NCI-H1105 (cell line): ENCODE measurements at places on chromosomes 6 and 20.

- no peak for DNase-seq
These were observed 104.9 kb downstream of the ASXL1 start for GRCh38 chr20:32462900-32463641.

- DNase-seq = no peak
These were observed 311.5 kb downstream of the HDGFL1 start for GRCh38 chr6:22880686-22881433.

- DNase-seq = peak; percentile 31
These were observed 118.9 kb upstream of the CEP85L start for GRCh38 chr6:118770112-118770788.

DNA sequence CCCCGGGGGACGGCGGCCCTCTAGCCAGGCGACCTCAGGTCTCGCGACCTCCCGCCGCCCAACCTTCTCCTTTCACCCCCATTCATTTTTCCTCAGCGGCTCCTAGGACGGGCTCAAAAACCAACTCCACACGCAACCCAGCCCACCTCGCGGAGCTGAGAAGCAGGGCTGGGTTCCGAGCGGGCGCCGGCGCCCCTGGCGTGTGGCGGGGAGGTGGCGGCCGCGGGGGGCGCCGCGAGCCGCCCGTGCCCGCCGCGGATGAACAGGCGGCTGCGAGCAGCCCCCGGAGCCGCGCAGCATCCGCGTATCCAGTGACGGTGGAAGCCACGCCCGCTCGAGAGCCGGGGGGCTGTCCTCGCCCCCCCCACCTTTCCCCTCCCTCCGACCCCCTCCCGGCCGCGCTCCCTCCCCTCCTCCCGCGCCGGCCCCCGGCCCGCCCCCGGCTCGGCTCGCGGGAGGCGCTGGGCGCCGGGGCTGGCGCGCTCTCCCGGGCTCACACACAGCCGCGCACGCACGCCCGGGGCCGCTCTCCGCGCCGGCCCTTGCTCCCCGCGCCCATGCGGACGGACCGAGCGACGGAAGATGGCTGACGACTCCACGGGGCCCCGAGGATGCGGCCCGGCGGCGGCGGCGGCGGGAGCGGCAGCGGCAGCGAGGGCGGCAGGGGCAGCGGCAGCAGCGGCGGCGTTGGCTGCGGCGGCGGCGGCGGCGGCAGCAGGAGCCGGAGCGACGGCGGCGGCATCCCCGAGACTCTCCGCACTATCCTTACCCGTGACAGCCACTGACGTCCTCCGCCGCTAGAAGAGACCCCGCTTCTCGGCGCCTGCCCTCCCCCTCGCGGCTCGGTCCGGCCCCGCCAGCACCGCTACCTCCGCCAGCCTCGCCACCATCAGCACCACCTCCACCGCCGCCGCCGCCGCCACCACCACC, at the start of gene SOBP:
SOBP (plus strand) TSS at position 482 of the 930 bp plus-strand sequence. CDS start 500 bp downstream, outside the sequence.
- DNase-seq = peak; percentile 72

DNA sequence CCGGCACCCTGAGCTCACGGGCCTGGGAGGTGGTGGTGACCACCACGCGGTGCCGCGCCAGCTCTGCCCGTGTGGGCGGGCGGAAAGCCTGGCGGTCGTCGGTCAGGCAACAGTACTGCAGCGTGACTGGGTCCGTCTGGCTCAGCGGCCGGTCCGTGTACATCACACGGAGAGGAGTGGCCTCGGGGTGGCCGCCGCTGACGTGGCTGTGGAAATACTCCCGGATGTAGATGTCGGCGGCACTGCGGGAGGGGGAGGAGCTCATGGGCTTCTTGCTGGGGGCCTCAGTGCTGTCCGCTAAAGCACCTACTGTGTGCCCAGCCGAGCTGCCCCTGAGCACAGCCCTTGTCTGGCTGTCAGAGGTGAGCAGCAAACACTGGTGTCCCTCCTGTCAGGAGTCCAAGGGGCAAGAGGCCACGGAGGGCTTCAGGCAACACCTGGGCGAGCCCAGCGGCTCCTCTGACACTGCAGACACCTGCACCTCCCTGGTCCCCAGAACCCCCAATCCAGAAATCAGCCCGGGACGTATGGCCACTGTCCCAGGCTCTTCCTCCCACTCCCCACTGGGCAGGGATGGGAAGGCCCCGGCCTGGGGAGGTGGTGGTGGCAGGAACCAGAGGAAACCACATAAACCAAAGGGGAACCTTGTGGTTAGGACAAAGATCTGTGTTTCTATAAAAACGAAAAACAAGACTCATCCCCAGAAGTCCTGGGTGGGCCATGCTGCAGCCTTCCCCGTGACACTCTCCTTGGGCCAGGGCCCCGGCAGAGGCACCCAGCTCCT, 6.5 kb downstream of the HELZ2 start:
- no peak for DNase-seq

DNA sequence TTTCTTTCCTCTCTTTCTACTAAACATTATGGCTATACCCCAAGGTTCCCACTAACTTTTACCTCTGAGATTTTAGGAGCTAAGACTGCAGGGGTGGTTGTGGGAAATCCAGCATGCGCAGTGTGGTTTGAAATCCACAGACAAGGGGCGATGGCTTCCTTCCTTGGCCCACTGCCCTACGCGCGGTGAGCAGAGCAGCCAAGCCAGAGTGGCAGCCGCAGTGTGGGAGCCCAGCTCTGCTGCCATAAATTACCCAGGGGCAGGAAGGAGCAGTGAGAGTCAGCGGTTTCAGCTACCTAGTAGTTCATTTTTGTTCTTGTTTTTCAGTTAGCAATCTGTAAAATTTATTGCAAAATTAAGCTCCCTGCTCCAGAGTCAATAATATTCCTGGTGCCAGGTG, 101.4 kb downstream of the BMP2 start:
- no peak for DNase-seq

DNA sequence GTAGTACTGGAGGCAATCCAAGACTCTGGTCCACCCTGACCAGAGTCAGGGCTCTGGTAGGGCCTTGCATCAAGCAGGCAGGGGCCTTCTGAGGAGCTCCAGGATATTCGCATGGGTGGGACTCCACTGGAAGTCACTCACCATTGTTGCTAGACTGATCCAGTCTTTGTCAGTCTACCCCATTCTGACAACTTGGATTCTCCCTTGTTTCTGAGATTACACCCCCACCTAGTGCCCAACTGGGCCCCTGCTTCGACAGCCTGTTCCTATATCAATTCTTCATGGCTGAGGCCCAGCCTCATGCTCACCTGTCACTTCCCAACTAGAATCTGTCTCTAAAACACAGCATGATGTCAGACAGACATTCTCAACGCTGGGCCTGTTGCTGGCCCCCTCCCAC, 5.2 kb downstream of the SLC35D3 start:
- no peak for DNase-seq

DNA sequence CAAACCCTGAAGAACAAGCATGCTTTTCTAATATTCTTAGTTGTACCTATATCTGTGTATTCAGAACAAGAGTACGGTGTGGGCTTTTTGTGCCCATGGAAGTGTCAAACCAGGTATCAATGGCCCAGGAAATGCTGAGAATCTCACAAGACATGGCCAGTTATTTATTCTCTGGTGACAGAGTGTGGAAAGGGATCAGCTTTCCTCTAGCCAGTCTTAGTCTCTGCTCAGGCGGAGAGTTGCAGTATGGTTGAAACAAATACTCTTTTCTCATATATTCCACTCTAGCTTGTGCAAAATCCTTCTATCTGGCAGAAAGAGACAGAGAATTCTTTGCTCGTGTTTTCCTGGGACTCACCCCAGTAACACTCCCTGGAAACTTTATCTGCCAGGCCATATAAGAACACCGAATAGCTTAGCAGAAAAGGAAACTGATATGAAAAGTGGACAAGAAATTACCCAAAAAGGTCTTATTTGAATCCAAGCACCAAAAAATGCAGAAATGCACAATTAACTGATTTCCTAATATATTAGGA, 173.3 kb upstream of the RSPO3 start:
- DNase-seq = no peak

DNA sequence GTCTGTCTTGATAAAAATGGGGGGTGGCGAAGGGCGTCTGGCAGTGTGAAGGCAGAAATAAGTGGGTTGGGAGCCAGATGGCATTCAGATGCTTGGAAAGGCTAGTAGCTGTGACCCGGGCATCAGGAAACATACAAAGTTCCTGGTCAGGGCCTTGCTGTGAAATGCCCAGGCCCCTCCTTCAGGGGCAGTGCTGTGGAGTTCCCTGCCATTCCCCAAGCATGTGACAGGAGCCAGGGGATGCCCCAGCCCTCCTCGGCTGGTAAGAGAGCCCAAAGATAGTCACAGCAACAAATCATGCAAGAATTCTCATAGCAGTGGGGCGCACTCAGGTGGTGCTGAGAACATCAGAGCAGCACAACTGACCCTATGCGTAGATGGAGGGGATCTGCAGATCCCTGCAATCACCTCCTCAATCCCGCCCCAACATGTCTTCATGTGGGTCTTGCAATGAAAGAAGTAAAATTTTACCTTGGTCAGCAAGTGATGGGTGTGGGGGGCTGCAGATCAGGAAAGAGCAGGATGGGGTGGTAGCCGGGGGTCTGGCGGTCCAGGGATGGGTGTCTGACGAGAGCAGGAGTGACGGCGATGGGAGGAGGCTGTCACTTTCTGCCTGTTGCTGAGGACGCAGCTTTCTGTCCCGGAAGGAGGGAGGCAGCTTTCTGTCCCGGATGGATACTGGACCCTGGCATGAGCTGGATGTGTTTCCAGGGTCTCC, 39.5 kb downstream of the SLC22A1 start:
- DNase-seq = no peak

DNA sequence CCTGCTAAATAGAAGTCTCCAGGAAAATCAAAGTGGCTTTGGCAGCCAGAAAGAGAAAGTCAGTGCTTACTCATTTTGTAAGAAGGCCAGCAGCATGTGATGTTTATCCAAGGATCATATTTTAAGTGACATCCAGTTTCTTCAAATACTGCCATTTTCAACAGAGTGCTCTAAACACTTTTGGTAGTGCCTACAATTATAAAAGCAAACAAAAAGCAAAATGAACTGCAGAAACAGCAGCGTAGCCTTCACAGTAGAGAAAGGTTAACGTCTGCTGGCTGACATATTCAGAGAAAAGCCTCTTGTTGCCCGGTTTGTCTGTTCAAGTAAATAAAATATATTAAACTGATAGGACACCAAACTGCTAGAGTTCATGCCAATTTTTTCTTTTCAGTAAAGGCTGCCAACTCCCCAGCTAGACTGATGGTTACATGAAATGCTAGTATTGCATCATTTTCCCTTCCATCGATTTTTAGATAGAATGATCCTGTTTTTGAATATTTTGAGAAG, 705.7 kb upstream of the SLC35B3 start:
- peak; percentile 74 for DNase-seq

DNA sequence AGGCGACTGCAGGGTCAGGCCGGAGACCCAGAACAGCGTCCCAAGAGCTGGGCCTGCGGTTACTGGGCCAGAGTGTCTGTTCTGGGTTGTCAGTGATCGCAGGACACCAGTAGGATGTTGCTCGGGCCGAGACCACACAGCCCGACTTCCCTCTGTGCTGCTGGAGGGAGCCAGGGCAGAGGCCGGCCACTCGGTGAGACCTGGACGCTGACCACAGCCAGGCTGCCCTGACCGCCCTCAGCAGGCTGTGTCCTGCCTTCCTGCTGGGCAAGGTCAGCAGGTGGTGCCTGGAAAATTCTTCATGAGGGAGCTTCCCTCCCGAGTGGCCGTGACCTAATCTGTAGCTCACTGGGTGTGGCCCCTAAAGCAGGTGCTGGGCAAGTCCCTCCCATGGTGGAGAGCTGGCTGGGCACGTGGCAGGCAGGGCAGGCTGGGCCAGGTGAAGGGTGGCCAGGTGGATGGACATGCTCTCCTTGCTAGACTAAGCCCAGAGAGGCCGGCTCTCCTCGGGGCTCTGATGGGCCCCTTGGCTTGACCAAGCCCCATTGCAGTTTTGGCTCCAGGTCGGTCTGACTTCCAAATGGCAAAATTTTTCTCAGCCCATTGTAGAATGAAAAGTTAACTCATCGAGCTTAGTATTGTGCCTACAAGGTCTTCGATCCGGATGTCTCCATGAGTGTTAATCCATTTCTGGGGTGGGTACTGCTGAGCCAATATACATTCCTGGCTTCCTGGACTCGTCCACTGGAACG, 1.9 kb downstream of the SLCO4A1 start:
- DNase-seq = no peak

DNA sequence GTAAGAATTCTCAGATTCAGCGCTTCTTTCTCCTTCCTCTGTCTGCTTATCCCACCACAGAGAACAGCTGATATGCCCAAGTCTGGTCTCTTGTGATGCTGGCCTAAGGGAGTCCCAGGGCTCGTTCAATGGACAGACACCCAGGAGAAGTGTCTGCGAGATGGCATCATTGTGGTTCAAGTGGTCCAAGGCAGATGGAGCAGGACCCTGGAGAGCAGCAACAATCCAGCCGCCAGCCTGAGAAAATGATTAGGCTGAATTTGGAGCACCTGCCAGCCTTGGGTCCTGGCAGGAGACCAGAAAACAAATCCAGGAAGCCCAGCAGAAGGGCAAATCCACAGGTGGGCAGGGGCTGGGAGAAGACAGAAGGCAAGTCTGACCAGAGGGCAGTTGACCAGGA, 145.8 kb downstream of the PTPRT start:
- DNase-seq = peak; percentile 40

DNA sequence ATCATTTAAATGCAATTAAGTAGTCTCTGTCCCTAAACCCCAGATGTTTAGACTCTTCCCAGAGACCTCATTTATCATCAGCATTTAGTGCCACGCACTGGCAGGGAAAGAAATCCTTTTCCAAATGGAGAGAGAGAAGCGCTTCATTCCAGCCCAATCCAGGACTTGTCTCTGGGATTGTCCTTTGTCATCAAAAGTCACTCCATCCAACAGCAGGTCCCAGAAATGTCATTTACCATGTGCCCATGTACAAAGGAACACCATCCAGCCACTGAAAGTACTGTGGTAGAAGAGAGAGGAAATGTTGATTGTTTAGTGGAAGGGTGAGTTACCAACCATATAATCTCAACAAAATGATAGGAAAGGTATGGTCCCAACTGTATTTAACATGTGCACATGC, 66.9 kb upstream of the SMIM28 start:
- DNase-seq = peak; percentile 22

- DNase-seq = no peak
These were observed 78.9 kb upstream of the ISM1 start for GRCh38 chr20:13142143-13142542.

DNA sequence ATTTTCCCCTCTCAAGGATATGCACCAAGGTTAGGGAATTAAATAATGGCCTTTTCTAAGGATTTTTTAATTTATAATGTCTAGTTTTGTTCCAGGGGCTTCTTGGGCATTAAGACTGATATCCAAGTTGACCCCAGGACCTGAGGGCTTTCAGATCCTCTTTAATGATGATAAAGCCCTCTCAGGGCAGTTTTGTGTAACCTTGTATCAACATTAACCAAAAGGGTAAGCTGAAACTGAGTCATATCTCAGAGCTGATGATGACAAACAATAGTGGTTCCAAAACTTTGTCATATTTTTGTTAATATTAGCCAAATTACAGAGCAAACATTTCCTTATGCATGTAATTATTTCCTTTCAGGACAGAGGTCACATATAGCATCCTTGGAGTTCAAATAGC, 309.4 kb upstream of the MAN1A1 start:
- DNase-seq = no peak

DNA sequence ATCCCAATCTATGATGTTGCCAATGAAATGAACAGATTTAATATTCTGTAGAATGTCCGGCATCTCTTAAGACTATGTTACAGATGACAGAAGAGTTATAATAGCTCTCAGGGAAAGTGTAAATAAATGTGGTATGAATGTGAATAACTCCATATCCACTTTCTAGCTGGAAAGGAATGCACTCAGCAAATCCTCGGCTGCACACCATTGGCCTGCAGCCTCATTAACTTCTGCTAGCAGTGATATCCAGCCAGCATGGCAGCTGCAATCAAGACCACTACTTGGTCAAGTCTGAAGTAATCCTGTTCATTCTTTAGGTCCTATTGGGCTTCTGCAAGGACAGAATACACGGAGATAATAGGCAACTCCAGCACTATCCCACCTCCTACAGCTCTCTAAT, 17.3 kb upstream of the MICA start:
- DNase-seq = no peak
